ENCODE measurements at places on chromosomes 16 and 17.

GRCh38 chr16:56289416-56289815, 98.1 kb downstream of the GNAO1 start:
- no peak for DNase-seq

GRCh38 chr17:13435230-13435629, 166.5 kb downstream of the HS3ST3A1 start:
- no peak for DNase-seq

GRCh38 chr16:86524029-86524428, 13.7 kb downstream of the FOXF1 start:
- DNase-seq = no peak

DNA sequence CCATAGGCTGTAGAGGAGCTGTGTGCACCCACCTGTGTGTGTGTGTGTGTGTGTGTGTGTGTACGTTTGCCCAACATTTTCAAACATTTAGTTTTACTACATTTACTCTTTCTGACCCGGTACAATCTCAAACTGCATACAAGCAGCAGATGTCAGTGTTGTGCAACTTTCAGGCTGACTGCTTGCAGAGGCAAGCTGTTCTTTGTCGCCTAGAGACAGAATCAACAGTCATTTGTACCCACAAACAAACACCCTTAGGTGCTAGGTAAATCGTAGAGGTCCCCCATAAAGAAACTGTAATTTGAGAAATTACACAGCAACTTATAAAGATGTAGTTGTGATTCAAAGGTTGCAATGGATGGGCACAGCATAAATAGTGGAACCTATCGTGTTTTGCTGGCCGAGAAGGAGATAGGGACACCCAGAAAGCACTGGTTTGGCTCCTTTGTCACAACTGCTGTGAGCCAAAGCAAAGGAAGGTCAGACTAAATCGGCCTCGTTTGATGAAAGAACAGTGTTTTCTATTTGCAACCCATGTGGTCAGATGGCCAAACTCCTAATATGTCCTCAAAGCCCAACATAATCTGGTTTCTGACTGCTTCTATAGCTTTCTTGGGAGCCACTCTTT, 478.4 kb downstream of the TOX3 start:
- peak; percentile 42 for DNase-seq

DNA sequence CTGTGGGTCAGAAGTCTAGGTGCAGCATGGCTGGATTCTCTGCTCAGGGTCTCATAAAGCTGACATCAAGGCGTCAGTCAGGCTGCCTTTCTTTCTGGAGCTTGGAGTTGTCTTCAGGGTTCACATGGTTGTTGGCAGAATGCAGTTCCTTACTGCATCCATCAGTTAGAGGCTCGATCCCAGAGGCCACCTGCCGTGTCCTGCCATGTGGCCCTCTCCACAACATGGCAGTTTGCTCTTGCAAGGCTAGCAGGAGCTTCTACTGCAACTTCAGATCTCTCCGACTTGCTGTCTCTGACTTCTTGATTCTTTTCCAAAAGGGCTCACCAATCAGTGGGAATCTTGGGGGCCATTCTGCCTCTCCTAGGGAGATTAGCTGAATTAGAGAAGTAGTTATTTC, 11.9 kb downstream of the PITPNC1 start:
- DNase-seq = no peak

GRCh38 chr16:4298761-4299522, 16.9 kb upstream of the GLIS2 start:
- peak; percentile 52 for DNase-seq

DNA sequence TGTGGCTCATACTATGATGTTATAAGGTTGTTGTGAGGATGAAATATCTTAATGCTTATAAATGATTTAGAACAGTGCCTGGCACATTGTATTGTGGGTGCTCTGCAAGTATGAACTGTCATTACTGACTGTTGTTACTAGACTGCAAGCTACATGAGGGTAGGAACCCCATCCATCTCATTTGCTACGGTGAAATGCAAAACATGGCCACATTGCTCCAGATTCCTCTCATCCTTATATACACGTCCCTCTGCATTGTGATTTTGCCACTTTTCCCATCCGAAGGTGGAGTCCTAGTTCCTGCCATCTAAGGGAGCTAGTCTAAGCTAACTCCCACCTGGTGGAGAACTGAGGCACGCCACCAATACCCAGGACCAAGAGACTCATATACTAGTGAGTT, 29.8 kb downstream of the HSBP1 start:
- no peak for DNase-seq

GRCh38 chr17:47810200-47810821, 11.3 kb downstream of the OSBPL7 start:
- DNase-seq = no peak
